ENCODE measurements at places on chromosomes 12 and 14. TPM values are rescaled to one million over a fixed set of nuclear protein-coding genes. Genes with fewer than 3 reads are reported as not detected.

DNA sequence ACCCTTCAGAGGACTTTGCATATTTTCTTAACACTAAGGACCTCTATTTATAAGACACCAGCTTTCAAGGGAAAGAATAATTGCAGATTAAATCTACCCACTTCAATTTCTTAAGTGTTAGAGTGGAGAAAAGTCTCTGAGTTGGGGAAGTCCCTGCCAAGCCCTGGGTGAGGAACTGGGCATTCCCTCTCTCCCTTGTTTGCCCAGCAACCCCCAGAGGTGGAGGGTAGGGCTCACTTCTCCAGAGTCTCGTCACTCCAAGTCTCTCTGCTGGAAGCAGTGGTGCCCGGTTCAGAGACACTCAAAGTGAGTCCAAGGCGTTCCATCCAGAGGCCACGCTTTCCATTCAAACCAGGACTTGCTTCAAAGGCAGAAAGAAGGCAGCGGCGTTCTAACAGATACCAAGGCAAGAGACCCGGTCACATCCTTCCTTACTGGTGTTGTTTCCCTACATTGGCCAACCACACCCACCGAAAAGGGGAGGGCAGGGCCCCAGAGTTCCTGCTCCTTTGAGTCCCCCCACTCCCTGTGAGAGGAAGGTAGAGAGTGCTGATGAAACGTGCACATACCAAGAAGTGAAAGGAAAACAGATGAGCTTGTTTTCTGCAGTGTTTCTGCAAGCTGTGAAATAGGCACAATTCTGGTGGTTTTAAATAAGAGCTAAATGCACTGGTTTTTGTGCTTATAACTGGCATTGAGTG lies 6.1 kb upstream of the BDKRB2 start:
- H3K27me3 ChIP-seq = no peaks in the 10 kb centered on the region
- peak; percentile 86 for DNase-seq
- H3K36me3 ChIP-seq = no peaks in the 10 kb centered on the region
- H3K4me1 ChIP-seq = peaks cover 31% of the 10 kb centered on the region
- peak overlapping the region; percentile 73 for H3K27ac ChIP-seq
- no peak overlapping the region for H3K4me3 ChIP-seq

- no peak overlapping the region for H3K27ac ChIP-seq
- H3K4me3 ChIP-seq = no peak overlapping the region
- H3K36me3 ChIP-seq = peaks cover 5% of the 10 kb centered on the region
- DNase-seq = no peak
Measured at GRCh38 chr14:89276424-89276975, 140.5 kb downstream of the FOXN3 start.

DNA sequence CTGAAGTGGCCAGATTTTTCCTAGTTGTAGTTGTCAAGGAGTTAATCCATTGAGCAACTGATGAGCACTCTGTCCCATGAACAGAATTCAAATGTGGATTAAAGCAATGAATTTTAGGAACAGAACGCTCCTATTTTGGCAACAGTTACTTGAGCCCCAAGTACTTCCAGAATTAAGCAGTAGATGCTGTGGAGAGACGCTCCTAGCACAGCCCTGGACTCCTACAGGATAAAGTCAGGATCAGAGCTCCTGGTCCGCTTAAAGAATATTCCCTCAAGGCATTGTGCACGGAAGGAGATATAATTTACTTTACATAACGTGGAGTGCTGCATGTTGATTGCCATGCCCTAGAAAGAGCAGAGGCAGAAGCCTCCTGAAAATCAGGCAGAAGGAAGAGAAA lies 53.4 kb downstream of the FLRT2 start:
- H3K27me3 ChIP-seq = no peaks in the 10 kb centered on the region
- no peak overlapping the region for H3K4me3 ChIP-seq
- H3K27ac ChIP-seq = no peak overlapping the region
- H3K4me1 ChIP-seq = no peaks in the 10 kb centered on the region
- no peak for DNase-seq
- no peaks in the 10 kb centered on the region for H3K36me3 ChIP-seq

GRCh38 chr12:76636121-76636692 lies 76.6 kb upstream of the OSBPL8 start:
- H3K36me3 ChIP-seq = no peaks in the 10 kb centered on the region
- H3K4me3 ChIP-seq = no peak overlapping the region
- DNase-seq = no peak
- H3K27me3 ChIP-seq = no peaks in the 10 kb centered on the region

DNA sequence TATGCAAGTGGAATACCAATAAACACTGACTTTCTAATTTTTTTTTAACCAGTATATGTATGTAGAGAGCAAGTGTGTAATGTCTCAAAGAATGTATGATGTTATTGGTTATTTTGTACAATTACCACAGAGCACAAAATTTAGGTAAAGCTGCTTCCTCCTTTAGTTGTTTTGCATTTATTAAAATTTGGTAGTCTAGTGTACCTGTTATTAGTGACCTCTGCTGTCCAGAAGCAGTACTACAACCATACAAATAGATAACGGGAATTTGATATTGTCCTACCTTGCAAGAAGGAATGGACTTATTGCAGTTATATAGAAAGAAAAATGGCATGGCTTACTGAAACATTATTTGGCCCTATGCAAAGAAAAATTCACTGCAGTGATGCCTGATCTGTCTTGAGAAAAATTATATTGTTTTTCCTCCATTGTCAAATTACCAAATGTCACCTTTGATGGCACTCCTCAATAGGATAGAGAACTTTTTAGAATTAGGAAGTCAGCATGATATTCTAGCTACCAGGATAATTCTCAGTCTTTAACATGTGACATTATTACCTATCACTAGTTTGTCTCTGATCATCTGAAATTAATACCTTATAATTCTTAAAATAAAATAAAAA lies 153.9 kb upstream of the RMST start:
- no peaks in the 10 kb centered on the region for H3K36me3 ChIP-seq
- no peaks in the 10 kb centered on the region for H3K4me1 ChIP-seq
- no peak overlapping the region for H3K4me3 ChIP-seq
- H3K27me3 ChIP-seq = no peaks in the 10 kb centered on the region
- no peak for DNase-seq

DNA sequence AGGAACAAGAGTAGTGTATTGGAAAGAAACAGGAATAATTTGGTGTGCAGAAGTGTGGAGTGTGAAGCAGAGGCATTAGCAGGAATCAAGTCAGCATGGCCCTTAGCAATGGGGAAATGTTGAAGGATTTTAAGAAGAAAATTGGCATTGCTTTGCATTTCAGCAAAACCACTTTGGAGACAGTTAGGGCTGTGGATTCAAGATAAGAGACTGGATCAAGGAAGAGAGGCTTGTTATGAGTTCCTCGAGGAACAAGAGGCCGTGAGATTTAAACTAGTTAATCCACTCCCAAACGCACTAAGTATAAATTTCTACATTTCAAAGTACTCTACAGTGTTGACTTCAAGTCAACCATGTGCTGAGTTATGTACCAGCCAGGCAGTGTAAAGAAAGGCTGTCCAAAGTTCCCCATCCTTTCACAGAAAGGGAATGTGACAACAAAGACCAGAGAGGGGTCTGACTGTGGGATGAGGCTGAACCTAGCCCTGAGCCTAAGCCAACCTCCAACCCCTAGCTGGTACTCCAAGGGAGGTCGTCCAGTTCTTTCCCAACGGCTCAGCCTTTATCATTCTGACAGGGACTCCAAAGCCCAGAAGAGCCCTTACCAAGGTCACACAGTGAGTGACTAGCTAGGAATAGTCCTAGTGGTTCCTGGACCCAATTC lies 91.2 kb upstream of the BMP4 start:
- no peak for DNase-seq
- peaks cover 6% of the 10 kb centered on the region for H3K4me1 ChIP-seq
- no peak overlapping the region for H3K4me3 ChIP-seq
- no peaks in the 10 kb centered on the region for H3K27me3 ChIP-seq

DNA sequence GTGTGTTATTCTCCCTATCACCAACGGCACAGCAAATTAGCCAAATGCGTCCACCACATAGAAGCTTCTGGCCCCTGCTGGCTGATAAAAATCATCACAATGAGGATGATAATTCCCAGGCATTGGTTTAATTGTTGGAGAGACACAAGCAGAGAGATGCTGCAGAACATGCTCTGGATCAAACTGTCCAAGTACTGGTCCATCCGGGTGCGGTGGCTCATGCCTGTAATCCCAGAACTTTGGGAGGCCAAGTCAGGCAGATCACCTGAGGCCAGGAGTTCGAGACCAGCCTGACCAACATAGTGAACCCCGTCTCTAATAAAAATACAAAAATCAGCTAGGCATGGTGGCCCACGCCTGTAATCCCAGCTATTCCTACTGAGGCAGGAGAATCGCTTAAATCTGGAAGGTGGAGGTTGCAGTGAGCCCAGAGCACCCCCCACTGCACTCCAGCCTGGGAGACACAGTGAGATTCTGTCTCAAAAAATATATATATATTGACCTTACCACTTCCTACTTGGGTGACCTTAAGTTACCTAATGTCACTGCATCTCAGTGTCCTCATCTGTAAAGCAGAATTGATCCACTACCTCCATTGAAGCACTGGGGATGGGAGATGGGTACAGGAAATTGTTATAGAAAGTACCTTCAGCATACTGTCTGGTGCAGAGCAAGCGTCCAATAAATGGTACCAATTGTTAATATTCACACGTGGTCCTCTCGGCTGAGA lies 83.7 kb upstream of the EGLN3 start:
- H3K27ac ChIP-seq = no peak overlapping the region
- DNase-seq = no peak
- no peaks in the 10 kb centered on the region for H3K36me3 ChIP-seq
- H3K4me1 ChIP-seq = no peaks in the 10 kb centered on the region
- H3K27me3 ChIP-seq = no peaks in the 10 kb centered on the region

GRCh38 chr12:13293096-13293495 lies 96.6 kb downstream of the EMP1 start:
- H3K4me3 ChIP-seq = no peak overlapping the region
- no peaks in the 10 kb centered on the region for H3K4me1 ChIP-seq
- H3K36me3 ChIP-seq = no peaks in the 10 kb centered on the region
- DNase-seq = no peak
- H3K27ac ChIP-seq = no peak overlapping the region
- no peaks in the 10 kb centered on the region for H3K27me3 ChIP-seq

DNA sequence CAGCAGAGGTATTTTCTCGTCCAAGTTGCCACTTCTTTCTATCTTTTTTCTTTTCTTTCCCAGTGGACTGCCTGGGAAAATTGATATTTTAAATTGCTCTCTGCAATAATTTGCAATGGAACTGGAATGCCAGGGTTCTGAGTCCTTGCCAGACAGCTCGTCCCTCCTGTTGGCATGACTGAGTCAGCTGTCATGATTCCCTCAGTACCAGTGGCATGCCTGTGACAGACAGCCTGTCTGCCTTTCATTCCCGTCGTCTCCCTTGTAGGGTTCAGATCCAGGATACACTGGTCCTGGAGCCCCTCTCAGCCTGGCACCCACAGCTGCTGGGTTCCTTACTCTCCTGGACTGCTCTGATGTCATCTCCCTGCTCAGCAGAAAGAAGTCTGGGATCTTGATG lies 84.8 kb downstream of the PTPN11 start:
- H3K27ac ChIP-seq = no peak overlapping the region
- peaks cover 50% of the 10 kb centered on the region for H3K36me3 ChIP-seq
- no peak for DNase-seq
- no peaks in the 10 kb centered on the region for H3K4me1 ChIP-seq
- no peaks in the 10 kb centered on the region for H3K27me3 ChIP-seq

DNA sequence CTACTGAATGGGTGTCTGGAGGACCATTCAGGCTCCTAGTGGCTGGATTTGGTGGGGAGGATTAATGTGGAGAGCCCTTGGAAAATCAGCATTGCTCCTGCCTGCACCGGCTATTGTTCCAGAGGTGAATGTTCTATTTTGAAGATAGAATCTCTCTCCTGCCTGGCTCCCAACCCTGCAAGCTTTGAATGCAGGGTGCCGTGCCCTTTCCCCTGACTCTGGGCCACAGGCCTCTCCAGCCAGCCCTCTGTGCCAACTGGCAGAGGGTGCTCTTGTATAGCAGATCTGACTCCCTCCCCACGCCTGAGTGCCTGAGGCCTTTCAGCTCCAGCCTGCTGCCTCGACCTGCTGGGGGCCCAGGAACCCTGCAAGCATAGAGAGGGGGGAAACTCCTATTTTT lies 106.8 kb downstream of the TMEM260 start:
- no peaks in the 10 kb centered on the region for H3K4me1 ChIP-seq
- no peak overlapping the region for H3K27ac ChIP-seq
- no peaks in the 10 kb centered on the region for H3K27me3 ChIP-seq
- no peak overlapping the region for H3K4me3 ChIP-seq
- no peaks in the 10 kb centered on the region for H3K36me3 ChIP-seq

GRCh38 chr12:80121661-80122060 lies 22.3 kb downstream of the OTOGL start:
- H3K4me1 ChIP-seq = peaks cover 7% of the 10 kb centered on the region
- no peak overlapping the region for H3K27ac ChIP-seq
- H3K4me3 ChIP-seq = no peak overlapping the region
- DNase-seq = no peak
- no peaks in the 10 kb centered on the region for H3K27me3 ChIP-seq
- no peaks in the 10 kb centered on the region for H3K36me3 ChIP-seq

- no peak for DNase-seq
- H3K4me3 ChIP-seq = no peak overlapping the region
- no peaks in the 10 kb centered on the region for H3K27me3 ChIP-seq
- H3K4me1 ChIP-seq = no peaks in the 10 kb centered on the region
- H3K27ac ChIP-seq = no peak overlapping the region
- no peaks in the 10 kb centered on the region for H3K36me3 ChIP-seq
Measured at GRCh38 chr12:70110085-70110484, 133.1 kb upstream of the CNOT2 start.

DNA sequence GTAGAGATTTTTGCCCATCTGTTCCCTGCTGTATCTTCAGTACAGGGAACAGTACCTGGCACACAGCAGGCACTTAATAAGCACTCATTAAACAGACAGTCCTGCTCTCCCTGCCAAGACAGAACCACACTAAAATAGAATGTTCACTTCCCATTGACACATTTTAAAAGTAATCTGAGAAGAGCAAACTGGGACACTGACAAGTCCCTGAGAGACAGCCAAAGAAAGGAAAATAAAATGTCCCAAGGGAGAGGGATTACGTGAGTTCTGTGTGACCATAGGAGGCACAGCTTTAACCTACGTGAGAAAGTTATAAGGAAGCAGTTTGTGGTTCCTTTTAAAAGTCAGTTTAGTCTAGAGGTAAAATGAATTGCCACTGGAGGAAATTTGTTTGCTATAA lies 43.9 kb upstream of the SYCP3 start:
- H3K4me1 ChIP-seq = peaks cover 5% of the 10 kb centered on the region
- H3K27ac ChIP-seq = no peak overlapping the region
- no peaks in the 10 kb centered on the region for H3K27me3 ChIP-seq
- no peak for DNase-seq
- no peak overlapping the region for H3K4me3 ChIP-seq

The LUM gene
- total RNA-seq = 151 TPM

The WSCD2 gene
- total RNA-seq = 1.0 TPM

The EML1 gene
- total RNA-seq = 22.2 TPM

The ALDH1L2 gene
- total RNA-seq = 2.0 TPM

The GSC gene
- not detected for total RNA-seq

The OAS2 gene
- 38.5 TPM for total RNA-seq

The OR6C2 gene
- 2.1 TPM for total RNA-seq

The GLIPR1L1 gene
- total RNA-seq = not detected

The AKAP5 gene
- 1.3 TPM for total RNA-seq

The AJUBA gene
- 37.5 TPM for total RNA-seq
